A172 (cell line): ENCODE measurements at places on chromosomes 3 and 15. TPM values are rescaled to one million over a fixed set of nuclear protein-coding genes. Genes with fewer than 3 reads are reported as not detected.

DNA sequence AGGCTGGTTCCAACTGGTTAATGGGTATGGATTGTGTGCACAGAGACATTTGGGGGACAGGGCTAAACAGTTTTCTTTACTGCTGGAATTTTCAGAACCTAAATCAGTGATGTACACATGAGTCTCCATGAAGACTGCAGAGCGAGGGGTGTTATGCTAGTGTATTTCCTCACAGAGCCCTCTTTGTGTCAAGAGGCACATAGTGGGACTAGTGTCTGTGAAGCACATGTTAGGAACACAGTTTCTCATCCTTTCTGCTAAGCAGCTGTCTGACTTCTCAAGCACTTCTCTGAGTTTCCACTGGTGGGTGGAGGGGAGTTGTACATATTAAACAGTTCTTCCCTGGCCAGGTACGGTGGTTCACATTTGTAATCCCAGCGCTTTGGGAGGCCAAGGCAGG, 9.4 kb upstream of the STARD5 start:
- DNase-seq: no peak

GRCh38 chr3:50347187-50347813, 1.8 kb upstream of the ZMYND10 start:
- DNase-seq: peak; percentile 68

The C3orf49 gene
- not detected in 2 replicates for total RNA-seq

The RAD54L2 gene
- total RNA-seq: 9.1 and 10.8 TPM in 2 replicates

DNA sequence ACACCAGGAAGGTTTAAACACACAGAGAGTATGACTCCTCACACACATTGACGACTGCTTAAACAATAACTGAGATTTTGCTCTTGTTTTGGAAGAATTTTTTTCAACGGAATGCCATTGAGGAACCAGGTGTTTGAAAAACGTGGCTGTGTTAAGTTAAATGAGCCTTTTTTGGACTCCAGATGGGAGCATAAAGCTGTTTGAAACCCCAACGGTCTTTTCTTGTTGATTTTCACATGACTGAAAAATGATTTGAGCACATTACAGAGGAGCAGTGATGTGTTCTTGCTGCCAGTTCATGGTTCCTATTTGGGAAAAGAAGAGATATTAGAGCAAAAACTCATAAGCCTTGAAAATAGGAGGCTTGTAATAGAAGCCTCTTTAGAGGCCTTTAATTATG, 97.8 kb upstream of the SELENOK start:
- DNase-seq: no peak

- no peak for DNase-seq
Measured at GRCh38 chr3:126113733-126114442, 30.0 kb upstream of the SLC41A3 start.

- no peak for DNase-seq
Measured at GRCh38 chr3:36765104-36765503, 751 bp upstream of the DCLK3 start.

The SIDT1 gene
- 0.02 TPM in 1 of 2 replicates, not detected in the other for total RNA-seq

DNA sequence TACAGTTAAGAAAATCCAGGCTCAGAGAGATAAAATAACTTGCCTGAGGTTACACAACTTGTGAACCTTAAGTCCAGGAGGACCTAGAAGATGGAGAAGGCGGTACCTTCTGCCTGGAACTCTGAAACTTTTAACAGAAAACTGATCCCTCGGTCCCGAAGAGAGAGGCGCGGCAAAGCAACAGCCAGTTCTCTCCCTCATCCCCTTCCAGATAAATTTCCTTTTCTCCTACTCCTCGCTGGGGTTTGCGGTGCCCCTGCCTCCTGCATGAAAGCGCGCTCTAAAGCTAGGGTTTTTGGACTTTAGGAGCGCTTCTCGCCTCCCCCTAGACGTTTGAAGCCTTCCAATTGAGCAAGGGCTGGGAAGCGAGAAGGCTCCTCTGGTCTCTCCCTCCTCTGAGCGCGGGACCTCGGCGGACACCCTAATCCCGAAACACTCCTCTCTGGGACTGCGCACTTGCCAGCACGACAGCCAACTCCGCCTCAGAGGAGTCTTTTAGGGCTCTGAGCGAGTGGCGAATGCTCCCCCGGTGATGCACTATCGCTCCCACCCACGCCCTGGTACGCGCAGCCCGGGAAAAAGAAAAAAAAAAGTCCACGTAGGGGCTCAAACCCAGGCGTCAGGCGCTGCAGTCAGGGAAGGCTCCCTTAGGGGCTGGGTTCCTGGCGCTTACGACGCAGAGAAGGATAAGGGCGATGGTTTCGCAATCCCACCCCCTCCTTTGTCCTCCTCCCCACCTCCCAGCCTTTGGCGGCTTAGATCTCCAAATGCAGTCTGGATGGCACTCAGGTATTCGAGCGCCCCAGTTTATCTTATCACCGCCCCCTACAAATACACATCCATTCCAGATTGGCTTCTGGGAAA, 7.9 kb upstream of the EOMES start:
- DNase-seq: no peak

GRCh38 chr3:141181819-141182218, 49.8 kb upstream of the PXYLP1 start:
- no peak for DNase-seq

DNA sequence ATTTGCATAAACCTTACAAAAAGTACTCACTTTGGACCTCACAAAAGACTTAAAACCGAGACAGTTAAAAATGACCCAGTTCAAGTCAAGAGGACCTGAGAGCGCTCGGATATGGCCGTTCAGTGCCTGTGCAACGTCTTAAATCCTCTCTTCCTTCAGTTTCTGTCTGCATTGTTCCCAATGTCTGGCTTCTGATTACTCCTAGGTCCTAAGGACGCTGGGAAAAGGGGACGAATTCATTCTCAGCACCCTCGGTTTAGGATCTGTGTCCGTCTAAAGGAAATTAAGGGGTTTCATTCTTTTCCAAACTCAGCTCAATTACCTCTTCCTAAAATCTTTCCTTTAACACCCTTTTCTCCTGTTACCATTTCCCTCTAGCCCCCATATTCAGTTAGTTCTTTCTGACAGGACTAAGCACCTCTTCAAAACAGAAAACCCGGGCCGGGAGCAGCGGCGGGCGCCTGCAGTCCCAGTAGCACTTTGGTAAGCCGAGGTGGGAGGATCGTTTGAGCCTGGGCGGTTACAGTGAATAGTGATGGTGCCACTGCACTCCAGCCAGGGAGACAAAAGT, 970 bp downstream of the DPPA4 start:
- no peak for DNase-seq

DNA sequence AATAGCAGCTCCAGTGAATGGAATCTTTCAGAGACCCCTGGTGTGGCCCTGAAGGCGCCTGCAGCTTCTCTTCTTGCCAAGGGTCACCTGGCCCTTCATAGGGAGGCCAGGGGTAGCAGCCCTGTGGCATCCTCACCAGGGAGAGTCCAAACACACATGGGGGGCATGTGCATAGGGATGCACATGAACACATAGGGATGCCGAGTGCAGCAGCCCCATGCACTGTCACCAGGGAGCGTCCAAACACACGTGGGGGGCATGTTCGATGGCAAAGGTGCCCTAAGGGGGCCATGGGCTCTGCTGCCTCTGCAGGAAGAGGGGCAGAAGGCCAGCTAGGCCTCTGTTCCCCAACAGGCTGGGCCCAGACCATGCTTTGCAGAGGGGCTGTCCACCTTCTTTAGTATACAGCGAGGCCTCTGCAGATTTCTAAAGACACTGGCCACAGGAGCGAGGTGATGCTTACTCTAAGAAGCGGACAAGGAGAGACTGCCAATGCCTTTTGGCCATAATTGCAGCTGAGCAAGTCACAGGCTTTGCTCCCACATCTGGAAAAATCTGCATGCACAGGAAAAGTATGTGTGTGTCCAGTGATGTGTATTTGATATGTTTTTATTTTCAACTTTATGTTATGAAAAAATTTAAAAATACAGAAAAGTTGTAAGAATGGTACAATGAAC, 21.0 kb downstream of the ANAPC13 start:
- no peak for DNase-seq

DNA sequence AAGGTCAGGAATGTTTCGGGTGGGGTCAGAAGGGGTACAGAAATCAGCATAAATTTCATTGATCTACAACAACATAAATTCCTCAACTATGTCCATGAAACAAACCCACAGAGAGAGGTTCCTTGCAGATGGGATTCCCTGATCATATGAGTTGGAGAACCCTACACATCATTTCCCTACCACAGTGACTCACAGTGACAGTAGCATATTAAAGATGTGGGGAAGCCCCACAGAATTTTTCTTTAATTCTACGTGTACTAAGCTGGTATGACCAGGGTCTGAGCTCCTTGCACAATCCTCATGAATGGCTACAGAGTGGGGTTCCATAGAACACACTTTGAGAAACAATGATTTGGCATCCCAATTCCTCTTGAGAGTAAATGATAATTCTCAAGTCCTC, 116.9 kb upstream of the RAD18 start:
- peak; percentile 42 for DNase-seq

GRCh38 chr3:66400411-66401156, 100.2 kb downstream of the LRIG1 start:
- DNase-seq: no peak

The C3orf85 gene
- total RNA-seq: not detected in 2 replicates

- no peak for DNase-seq
Measured at GRCh38 chr15:29405564-29405963, 135.9 kb upstream of the NSMCE3 start.

GRCh38 chr3:58048301-58048700, 40.1 kb downstream of the FLNB start:
- peak; percentile 61 for DNase-seq

The GXYLT2 gene
- total RNA-seq: 6.0 and 6.6 TPM in 2 replicates

The AQP9 gene
- not detected in 2 replicates for total RNA-seq

- peak; percentile 64 for DNase-seq
Measured at GRCh38 chr3:182182531-182182968, 470.8 kb downstream of the SOX2 start.

The ZIC1 gene
- 18.7 and 18.9 TPM in 2 replicates for total RNA-seq

- DNase-seq: no peak
Measured at GRCh38 chr3:187976365-187976900, 177.5 kb upstream of the LPP start.

DNA sequence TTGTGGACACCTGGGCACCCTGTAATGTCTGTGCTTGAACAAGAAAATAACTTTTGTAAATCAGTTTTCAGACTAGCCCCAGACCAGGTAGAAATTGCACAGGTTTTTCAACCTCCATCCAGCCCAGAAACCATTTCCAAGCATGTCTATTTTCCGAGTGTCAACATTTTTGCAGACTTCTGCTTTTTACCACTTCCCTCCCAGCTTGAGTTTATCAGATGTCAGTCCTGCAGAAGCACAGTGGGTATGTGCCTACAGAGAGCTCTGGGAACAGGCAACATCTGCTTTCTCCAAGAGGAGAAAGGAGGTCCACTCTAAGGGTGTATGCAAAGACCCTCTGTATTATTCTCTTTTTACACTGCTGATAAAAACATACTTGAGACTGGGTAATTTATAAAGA, 83.9 kb downstream of the LRRK1 start:
- DNase-seq: no peak

DNA sequence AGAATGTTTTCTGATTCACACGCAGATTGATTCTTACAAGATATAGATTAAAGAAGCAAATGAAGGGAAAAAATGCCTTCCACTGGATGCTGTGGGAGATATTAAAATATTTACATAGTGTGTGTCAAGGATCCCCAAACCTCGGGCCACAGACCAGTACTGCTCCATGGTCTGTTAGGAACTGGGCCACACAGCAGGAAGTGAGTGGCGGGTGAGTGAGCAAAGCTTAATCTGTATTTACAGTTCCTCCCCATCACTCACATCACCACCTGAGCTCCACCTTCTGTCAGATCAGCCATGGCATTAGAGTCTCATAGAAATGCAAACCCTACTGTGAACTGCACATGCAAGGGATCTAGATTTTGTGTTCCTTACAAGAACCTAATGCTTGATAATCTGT, 552.6 kb upstream of the GOLIM4 start:
- no peak for DNase-seq

- no peak for DNase-seq
Measured at GRCh38 chr15:60395276-60396011, 2.3 kb downstream of the ANXA2 start.

DNA sequence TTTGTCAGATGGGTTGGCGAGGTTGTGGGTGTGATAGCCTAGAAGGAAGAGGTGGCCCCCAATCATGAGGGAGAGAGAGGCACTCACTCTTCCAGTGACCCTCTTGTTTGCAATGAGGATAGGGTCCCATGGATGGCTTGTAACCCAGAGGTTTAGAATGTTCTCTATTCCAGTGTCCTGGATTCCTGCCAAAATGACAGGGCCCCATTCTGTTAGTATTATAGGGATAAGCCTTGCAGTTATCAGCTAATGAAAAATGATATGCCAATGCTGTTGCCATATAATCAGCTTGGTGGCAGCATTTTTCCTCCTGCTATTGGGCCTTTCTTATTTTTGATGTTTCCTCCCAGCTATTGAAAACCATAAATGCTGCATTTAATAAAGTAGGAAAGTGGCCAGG, 23.3 kb upstream of the SENP7 start:
- DNase-seq: no peak

DNA sequence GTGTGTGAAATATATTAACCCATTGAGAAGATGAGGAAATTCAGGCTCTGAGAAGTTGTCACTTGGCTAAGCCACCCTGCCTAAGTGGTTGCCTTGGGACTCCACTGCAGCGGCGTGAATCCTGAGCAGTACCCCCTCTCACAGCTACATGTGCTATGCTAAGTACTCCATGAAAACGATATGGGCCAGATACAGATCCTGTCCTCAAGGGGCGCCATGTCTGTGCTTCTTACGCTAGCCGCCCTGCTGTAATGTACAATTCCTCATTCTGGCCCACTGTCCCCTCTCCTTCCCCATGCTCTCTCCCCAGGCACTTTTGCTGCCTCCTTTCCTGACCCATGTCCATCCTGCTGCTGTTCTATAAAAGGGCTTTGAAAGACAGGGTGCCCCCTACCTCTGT, 140.3 kb downstream of the FEZF2 start:
- no peak for DNase-seq

The CLDN18 gene
- 0.07 and 0.26 TPM in 2 replicates for total RNA-seq

DNA sequence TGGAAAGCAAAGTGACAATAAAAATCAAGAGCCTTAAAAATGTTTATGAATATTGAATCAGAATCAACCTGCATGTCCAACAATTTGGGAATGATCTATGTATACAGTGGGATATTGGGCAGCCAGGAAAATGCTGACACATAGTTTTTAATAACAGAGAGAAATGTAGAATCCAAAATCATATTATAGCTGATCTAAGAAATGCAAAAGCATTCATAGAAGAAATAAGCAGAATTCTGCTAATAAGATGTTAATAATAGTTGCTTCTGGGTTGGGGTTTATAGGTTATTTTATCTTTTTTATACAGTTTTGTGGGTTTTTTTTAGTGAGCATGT, 15.1 kb downstream of the KIF9 start:
- no peak for DNase-seq

DNA sequence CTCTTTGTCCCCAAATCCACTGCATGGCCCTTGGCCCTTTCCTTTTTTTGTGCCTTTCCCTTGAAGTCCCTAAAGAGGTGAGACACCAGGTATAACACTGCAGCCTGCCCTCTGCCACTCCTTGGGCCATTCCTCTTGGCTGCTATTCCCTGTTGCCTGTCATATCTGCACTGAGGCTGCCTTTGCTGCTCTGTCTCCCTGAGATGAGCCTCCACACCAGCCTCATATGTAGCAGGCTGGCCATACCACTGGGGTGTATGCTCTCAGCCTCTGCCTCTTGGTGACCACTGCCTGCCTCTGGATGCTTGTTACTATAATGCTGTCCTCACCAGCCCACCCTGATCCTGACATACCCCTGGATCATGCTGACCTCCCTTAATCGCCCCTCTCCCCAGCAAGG, 252.0 kb downstream of the CLSTN2 start:
- DNase-seq: no peak

- no peak for DNase-seq
Measured at GRCh38 chr15:95051861-95052260, 820.5 kb downstream of the MCTP2 start.
